ENCODE measurements at places on chromosomes 13 and 19. TPM values are rescaled to one million over a fixed set of nuclear protein-coding genes. Genes with fewer than 3 reads are reported as not detected.
A peak's percentile ranks its signal among the peaks of the same experiment; 100 is the strongest.

- no peak for DNase-seq
Observed at GRCh38 chr19:47819858-47820257, 1.9 kb upstream of the CRX start.

PGLYRP1 gene
- not detected for total RNA-seq

ZNF136 gene
- total RNA-seq, result 20.9 TPM

DNA sequence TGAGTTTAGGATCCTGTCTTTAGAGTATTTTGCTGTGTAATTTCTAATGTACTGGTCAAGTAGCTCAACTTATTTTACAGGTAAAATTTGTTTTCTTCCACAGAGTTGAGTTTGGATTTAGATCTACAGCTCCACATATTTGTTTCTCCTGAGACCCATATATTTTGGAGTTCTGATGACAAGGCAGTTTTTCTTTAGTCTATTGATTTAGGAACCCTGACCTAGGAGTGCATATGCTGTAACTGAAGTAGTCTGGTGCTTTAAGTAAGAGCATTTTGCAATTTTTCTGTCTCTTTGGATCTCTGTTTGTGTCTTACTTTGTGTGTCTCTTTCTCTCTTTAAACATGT lies 19.5 kb upstream of the SPRY2 start:
- DNase-seq, result no peak

DNA sequence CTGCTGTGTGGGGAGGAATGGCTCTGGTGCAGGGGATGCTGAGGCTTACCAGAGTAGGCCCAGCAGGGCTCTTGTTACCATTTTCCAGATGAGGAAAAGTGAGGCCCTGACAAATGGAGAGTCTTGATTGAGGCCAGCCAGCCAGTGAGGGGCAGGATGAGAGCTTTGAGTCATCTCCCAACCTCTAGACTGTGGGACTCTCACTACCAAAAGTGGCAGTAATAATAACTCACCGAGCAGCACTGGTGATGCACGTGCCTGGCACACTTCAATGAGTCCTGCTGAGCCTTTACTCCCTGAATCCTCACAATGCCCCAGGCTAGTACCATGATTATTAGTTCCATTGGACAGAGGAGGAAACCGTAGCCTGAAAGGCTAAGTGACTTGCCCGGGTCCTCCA lies 7.8 kb downstream of the CIC start:
- no peak for DNase-seq

- peak; percentile 6 for DNase-seq
Observed at GRCh38 chr19:33383720-33384292, 10.3 kb downstream of the CEBPG start.

ZNF728 gene
- total RNA-seq, result not detected

- DNase-seq, result no peak
Observed at GRCh38 chr19:16325641-16326400, 1.2 kb downstream of the KLF2 start.

GRCh38 chr13:112596235-112596634 lies 8.3 kb upstream of the TUBGCP3 start:
- DNase-seq, result no peak

ETHE1 gene
- 41.7 TPM for total RNA-seq

DNA sequence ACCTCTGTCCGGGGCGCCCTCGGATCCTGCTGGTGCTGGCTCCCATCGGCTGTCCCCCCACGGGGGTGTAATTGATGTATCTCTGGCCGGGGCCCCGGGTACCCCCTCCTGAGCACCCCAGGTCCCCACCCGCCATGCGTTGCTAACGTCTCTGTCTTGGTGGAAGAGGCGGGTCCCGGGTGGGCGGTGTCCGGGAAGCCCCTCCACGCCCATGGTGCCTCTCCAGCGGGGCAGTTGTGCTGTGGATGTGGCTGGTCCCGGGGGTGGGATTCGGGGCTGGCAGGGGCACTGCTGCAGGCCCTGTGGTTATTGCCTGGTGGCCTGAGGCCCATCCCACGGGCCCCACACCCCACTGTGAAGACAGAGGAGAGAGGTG lies 4.9 kb downstream of the DIRAS1 start:
- peak; percentile 49 for DNase-seq

DNA sequence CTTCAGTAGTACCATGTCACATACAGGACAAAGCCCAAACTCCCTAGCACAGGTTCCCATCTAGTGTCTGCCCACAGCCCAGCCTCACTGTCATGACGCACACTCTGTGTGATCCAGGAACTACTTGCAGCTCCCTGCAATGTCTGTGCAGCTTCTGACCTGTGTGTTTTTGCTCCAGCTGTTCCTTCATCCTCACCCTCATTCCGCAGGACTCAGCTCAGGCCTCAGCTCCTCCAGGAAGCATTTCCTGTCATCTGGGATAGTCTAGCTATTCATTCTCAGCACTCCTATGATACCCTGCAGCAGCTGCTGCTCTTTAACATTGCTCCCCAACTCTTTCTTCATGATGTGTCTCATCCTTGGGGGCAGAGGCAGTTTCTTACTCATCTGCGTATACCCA lies 56.1 kb downstream of the ENOX1 start:
- DNase-seq, result no peak

CERS4 gene
- 36.8 TPM for total RNA-seq

Measured in natural killer cell treated with Interleukin-12 subunit alpha and Interleukin-12 subunit beta and Interleukin-15 and Interleukin-18, amount 100 ng/mL, for 72 hours (primary cell).